ENCODE measurements at places on chromosomes 5 and 9. TPM values are rescaled to one million over a fixed set of nuclear protein-coding genes. Genes with fewer than 3 reads are reported as not detected.
A peak's percentile ranks its signal among the peaks of the same experiment; 100 is the strongest.

GRCh38 chr5:110413856-110414255 lies 312.6 kb downstream of the TMEM232 start:
- DNase-seq = no peak

DNA sequence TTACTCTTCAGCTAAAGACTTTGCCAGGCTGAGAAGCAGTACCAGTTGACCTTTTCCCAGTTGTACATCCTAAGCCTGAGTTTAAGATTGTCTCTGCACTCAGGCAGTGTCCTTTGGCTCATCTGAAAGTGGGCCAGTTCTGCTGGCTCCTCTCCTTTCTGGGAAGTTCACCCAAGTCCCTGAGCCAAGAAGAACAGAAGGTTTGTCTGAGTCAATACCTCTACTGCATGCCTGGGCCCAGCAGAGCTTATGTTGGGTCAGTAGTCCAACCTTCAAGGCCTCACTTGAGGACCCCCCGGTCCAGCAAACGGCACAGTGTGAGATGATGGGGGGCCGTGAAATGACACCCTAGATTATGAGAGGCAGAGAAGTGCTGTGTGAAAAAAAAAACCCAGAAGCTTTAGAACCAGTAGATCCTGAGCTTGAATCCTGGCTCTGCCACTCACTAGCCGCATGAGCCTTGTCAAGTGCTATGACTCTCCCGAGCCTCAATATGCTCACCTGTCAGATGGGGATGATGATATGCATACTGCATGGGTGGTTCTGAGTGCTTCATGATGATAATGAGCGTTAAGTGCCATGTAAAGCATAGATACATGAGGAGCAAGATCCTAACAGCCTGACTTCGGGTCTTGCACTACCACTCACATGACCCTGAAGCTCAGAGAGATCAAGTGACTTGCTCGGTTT lies 156.0 kb downstream of the MACROH2A1 start:
- DNase-seq = no peak

DNA sequence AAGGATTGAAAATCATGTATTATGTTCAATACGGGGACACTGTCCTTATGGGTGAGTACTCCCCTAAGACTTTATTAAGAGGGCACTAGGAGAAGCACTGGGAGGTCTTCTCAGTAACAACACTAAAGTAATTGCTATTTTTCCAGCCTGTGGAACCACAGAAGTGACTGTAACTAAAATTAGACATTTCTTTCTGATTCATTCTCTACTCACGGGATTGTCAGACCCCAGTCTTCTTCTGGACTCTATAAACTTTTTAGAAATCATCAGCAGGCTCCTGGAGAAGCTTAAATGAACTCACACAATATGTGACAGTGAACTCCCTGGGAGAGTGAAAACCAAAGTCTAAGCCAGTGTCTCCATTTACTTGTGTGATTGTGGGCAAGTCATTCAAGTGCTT lies 14.5 kb downstream of the TLR4 start:
- DNase-seq = no peak

GRCh38 chr5:133373121-133373870 lies 239.0 kb downstream of the FSTL4 start:
- DNase-seq = no peak

DNA sequence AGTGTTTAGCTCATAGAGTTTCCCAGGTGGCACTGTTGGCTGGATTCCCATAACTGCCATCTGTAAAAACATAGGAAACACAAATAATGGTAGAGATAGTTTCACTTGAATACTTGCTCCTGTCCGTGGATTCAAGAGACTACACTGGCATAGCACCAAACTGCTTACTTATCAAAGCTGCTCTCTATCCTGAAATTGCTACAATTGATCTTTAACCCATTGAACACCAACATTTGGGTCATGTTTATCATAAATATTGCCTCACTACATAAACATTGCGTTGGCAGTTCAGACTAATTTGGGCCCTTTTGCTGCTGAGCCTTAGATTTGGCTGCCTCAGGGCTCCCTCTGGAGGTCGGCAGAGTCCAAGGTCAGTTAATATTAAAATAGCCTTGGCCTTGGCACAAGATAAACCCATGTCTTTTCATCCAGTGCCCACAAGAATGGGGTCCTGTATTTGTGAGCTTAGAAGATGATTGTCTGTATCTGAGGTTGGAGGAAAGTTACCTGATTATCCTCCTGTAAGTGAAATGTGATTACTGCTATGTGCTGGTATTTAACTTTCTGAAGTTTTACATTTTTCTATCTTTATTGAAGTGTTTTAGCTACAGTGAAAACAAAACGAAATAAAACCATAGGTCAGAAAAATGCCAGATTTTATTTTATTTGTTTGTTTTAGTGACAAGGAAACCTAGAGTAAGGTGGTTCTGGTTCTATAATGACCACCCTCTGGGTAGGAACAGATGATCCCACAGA lies 4.0 kb upstream of the RANBP3L start:
- DNase-seq = peak; percentile 72

Gene RASEF
- not detected for total RNA-seq

GRCh38 chr5:151345187-151345807 lies 2.1 kb downstream of the SLC36A2 start:
- DNase-seq = no peak

Gene TRPM6
- not detected for total RNA-seq

- DNase-seq = no peak
These were observed 869.4 kb upstream of the NUDT12 start for GRCh38 chr5:104431981-104432380.

DNA sequence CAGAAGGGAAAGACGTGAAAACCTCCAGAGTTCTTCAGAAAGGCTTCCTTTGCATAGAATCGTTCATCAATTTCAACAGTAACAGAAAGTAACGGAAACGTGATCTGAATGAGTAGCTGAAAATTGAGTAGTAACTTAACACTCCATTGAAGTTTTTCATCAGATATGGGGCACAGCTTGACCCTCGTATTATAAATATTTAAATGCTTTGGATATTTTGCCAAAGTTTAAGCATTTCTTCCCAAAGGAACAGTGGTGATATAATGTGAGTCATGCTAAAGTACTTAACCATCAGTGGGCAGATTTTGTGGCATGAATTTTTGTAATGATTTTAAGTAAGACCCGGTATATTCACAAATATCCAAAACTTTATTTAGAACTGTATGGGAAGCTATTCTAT lies 67.4 kb upstream of the ADAMTS19 start:
- DNase-seq = no peak
